ENCODE measurements at places on chromosomes 13 and 19.

GRCh38 chr19:30593975-30594745 is 222.0 kb downstream of the ZNF536 start:
- no peak for DNase-seq

- peak; percentile 74 for DNase-seq
Observed at GRCh38 chr19:12723641-12724426, at the start of gene TNPO2. Gene TNPO2, minus strand, starts transcription at chr19:12723932. Its CDS starts 2,955 bp downstream, at chr19:12720977.

DNA sequence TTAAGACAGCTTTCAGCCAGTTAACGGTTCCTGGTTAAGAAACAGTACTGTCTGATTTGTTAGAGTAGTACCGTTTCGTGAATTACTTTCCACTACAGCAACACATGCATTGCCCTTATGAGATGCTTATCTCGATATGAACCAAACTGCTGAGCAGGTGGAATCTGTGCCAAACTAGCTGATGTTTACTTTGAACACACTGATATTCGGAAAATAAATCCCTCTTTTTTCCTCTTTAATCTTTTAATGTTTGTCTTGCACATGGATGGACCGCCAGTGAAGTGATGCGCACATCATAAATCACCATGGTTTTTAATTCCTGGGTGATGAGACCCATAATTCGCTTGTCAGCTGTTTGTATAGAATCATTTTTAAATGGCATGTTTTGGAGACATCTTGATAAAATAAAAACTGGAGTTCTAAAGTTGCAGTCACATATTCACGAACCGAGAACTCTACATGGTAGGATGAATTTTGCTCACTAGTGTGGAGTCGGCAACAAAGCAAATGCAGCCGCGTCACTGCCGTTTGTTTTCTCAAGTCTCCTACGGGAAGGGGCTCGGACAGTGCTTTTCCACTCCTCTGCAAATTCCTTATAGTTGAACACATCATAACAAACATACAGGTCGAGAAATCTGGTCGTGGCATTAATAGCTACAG is 1.1 kb downstream of the GJA3 start:
- DNase-seq = no peak

- DNase-seq = no peak
Observed at GRCh38 chr19:39060171-39060570, 24.0 kb upstream of the ACP7 start.

- DNase-seq = no peak
Observed at GRCh38 chr13:47665043-47665442, 336.0 kb downstream of the SUCLA2 start.

DNA sequence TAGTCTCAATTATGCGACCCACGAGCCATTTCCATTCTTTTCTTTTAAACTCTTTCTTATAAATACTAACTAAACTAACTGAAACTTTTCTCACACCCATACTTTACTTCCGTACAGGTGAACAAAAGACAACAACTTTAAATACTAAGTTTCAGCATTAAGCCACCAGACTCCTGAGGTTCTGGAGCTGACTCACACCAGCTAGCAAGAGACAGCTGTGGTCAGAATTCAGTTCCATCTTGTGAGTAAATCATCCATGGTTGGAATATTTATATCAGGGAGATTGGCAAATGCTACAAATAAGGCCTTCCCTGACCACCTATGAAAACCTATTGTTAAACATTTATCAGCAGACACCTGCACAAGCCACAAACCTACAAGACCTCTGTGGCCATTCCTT is 897.0 kb downstream of the EFNB2 start:
- no peak for DNase-seq

- no peak for DNase-seq
Observed at GRCh38 chr13:41137951-41138350, 5.3 kb upstream of the KBTBD6 start.

DNA sequence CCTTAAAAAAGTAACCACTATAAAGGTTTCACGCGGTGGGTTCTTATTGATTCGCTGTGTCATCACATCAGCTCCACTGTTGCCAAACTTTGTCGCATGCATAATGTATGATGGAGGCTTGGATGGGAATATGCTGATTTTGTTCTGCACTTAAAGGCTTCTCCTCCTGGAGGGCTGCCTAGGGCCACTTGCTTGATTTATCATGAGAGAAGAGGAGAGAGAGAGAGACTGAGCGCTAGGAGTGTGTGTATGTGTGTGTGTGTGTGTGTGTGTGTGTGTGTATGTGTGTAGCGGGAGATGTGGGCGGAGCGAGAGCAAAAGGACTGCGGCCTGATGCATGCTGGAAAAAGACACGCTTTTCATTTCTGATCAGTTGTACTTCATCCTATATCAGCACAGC is 30.6 kb downstream of the FGF9 start:
- no peak for DNase-seq

GRCh38 chr13:39777527-39778061 is 122.1 kb downstream of the COG6 start:
- DNase-seq = no peak

DNA sequence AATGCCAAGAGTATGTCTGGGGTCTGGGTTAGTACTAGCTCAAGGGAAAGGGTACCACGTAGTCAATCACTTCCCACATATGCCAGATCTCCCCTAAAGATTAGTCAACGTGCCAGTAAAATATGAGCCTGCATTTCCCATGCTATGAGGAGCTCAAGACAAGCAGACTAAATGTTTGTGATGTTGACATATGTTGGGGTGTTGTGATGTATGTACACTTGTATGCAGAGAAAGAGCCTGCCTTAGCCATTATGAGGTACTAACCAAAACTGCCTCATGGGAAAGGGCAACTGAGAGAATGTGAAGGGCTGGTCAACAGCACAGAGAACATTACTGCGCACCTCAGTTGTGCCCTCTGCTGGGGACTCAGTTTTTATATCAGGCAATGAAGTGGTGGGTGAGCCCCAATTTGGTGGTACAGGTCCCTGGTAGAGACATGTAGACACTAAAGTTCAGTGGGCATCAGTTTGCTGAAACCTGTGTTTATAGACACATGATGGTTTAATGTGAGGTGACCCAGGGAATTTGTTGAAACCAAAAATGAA is 287.0 kb downstream of the DCT start:
- DNase-seq = no peak

DNA sequence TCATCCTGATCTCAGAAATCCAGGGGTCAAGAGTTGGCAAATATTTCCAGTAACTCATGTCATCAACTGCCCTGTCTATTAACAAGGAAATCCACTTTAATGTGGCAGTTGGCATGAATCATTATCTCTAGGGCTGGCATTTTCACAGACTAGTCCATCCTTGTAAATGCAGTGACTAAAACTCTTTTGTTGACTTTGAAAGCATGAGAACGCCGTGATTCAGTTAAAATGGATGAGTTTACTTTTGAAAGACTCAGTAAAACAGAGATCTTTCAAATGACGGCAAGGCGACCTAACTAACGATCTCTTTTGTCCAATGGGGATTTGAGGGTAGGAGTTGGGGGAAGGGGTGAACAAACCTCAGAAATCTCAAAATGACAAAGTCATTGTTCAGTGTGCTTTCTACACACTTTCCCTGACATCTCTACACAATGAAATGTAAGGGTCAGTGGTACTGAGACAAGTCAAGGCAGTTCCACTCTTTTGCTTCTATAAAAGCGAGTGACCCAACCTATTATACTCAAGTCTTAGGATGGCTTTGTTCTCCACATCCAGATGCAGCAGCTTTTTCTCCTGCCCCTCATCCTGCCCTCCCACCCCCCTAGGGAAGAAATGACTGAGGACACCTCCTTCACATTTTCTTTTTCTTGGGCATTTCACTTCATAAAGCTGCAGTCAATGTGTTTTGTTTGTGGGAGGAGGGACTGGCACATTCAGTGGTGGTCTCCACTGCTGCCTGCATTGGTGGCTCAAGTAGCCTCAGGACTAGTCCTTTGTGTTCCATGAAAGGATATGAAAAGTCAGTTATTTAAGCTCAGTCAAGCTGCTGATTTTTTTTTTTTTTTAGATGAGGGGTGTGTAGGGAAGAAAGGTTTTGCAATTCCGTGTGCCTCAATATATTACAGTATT is 200.5 kb downstream of the ABCC4 start:
- DNase-seq = no peak

GRCh38 chr19:30059741-30060457 is 117.9 kb downstream of the URI1 start:
- no peak for DNase-seq

GRCh38 chr13:42798118-42798517 is 16.7 kb downstream of the FAM216B start:
- DNase-seq = no peak

- no peak for DNase-seq
Observed at GRCh38 chr19:2512523-2513431, 36.9 kb downstream of the GADD45B start.

DNA sequence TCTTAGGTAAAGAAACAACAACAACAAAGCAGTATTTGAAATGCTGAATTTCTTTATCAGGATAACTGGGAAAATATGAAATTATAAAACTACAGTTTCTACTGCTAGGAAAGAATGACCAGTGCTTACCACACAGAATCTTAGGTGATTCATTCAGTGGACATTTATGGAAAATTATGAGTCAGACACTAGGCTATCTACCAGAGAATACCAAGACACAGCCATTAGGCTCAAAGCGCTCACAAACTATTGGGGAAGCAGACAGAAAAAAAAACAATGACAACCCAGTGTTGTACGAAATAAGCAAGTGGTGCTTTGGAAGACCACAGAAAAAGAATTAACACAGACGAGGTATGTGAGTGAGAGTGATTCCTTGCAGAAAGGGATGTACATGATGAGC is 1019.5 kb downstream of the PCDH9 start:
- DNase-seq = no peak

DNA sequence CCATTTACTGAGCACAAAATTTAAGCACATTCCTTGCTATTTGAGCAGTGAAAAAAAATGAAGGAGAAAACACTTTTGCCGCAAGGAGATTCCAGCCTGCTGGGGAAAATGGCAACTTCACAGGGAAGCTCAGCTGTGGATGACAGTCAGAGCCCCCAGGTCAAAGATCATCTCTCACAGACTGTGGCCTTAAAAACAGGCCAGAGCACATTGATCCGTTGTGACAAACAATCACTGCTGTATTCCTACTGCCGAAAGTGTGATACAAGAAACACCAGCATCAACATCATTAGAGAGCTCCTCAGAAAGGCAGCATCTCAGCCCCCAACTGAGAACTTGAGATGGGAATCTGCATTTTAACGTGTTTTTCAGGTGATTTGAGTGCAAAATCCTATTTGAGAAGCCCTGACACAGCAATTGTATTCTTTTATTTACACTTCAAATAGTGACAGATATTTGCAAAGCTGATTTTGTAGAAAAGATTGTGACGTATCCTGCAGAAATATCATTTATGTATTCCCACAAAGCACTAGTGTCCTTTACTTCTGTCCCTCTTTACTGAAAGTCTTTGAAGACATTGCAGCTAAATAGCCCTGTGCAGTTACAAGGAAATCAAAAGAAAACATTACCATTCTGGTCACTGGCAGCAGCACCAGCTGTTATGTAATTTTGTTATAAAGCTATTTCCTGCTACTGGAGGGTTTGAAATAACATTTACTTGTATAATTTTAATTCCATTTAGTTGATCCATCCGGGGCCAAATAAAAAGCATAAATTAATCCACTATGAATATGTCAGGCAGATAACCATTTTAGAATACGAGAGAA is 652.0 kb downstream of the LIG4 start:
- no peak for DNase-seq

GRCh38 chr19:18286973-18287635 is 5.7 kb upstream of the JUND start:
- no peak for DNase-seq

DNA sequence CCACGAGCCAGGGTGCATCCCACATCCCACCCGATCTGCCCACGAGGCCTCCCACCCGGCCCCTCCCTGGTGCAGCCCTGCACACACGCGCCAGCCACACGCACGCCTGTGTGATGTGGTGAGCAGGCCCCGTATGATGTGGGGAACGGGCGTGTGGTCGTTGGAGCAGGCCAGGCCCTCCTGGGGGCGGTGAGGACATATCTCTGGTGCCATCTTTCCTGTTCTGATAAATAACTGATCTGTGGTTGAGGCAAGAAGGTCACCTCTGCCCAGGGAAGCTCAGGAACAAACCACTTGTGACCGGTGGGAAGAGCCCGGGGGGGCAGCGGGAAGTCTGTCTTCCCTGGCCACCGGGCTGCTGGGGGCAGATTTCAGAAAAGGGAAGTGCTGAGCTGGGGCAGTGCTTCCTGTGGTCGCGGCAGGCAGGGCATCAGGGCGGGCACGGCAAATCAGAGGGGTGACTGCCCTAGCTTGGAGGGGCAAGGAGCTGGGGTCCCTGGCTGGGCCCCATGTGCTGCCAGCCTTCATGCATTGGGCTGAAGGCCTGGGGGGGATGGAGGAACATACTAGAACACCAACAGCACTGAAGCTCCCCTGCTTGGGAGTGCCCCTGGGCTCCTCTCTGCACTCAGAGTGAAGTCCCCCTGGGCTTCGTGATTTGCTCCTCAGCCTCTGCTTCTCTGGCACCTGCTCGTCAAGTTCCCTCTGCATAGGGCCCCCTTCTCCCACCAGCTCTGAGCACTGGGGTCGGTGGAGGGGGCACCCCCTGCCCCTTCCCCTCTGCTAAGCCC is 35.2 kb upstream of the SLC7A10 start:
- DNase-seq = no peak

DNA sequence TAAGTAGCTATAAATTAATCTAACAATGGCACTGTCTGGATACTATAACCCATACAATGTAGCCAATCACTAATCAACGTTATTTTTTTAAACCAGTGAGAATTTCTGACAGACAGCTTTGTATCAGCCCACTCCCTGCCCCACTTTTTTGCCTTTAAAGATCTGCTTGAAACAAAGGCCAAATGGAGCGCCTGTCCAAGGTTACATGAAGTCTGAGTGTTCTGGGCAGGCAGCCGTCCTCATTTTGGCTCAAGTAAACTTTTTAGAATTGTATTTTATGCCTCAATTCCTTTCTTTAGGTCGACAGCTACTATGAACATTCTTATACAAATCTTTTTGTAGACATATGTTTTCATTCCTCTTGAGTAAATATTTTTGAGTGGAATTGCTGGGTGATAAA is 6.2 kb downstream of the IFT88 start:
- DNase-seq = no peak

- DNase-seq = no peak
Observed at GRCh38 chr19:50189331-50189730, 14.1 kb upstream of the MYH14 start.

DNA sequence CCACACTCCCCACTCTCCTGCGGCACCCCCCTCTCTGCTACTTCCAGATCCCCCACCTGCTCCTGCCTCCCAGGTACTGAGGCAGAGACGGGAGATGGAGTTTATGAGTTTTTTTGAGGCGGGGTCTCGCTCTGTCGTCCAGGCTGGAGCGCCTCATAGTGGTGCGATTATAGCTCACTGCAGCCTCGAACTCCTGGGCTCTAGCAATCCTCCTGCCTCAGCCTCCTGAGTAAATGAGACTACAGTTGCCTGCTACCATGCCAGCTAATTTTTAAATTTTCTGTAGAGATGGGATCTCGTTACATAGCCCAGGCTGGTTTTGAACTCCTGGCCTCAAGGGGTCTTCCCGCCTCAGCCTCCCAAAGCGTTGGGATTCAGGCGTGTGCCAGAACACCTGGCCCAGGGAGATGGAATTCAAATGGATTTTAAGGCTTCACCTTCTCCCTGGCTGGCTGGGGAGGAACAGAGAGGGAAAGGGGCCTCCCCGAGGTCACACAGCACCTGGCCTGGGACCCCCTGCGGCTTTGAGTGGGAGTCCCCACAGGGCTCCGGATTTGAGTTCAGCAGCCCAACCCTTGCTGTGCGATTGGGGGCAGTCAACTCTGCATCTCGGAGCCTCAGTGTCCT is 19.5 kb upstream of the TNFAIP8L1 start:
- DNase-seq = no peak
